ENCODE measurements at places on chromosomes 4 and X. TPM values are rescaled to one million over a fixed set of nuclear protein-coding genes. Genes with fewer than 3 reads are reported as not detected.

DNA sequence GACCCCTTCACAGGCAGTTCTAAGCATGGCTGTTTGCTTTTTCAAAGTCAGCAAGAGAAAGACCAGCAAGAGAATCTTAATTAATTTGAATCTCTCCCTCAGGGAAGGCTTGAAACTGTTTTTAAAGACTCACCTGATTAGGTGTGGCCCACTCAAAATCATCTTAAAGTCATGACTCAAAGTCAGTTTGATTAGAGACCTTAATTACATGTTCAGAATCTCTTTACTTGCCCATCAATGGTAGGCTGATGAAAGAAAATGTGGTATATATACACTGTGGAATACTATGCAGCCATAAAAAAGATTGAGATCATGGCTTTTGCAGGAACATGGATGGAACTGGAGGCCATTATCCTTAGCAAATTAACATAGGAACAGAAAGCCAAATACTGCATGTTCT is 247.5 kb upstream of the PRKX start:
- DNase-seq, result no peak

- no peak for DNase-seq
These were observed 8.5 kb downstream of the RAPGEF2 start for GRCh38 chr4:159111416-159111815.

GRCh38 chrX:56397636-56398035 is 165.5 kb downstream of the KLF8 start:
- DNase-seq, result no peak

- DNase-seq, result no peak
These were observed 819.3 kb downstream of the PCDH7 start for GRCh38 chr4:31539284-31540069.

- DNase-seq, result no peak
These were observed 116.1 kb upstream of the ARHGAP24 start for GRCh38 chr4:85358831-85359230.

The AGTR2 gene
- polyA plus RNA-seq, result not detected

- DNase-seq, result peak; percentile 7
These were observed 162.2 kb upstream of the GPR101 start for GRCh38 chrX:137195991-137196390.

DNA sequence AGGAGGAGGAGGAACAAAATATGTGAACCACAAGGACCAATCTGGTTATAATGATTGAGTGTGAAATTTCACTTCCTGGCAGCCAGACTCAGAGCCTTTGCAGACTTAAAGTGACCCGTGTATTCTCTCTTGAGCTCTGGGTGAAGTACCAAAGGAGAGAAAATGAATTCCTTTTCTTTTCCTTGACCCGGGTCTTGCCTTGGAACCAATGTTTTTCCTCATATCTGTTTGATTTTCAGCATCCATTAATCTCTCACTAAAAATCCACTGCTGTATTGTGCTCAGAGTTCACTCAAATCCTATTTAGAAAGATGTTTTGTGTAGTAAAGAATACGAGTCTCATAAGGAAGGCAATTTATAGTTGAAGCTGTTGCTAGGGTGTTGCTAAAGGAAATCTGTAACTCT is 78.3 kb upstream of the C1QTNF7 start:
- DNase-seq, result no peak

GRCh38 chr4:45241976-45242375 is 515.6 kb upstream of the GNPDA2 start:
- DNase-seq, result no peak

DNA sequence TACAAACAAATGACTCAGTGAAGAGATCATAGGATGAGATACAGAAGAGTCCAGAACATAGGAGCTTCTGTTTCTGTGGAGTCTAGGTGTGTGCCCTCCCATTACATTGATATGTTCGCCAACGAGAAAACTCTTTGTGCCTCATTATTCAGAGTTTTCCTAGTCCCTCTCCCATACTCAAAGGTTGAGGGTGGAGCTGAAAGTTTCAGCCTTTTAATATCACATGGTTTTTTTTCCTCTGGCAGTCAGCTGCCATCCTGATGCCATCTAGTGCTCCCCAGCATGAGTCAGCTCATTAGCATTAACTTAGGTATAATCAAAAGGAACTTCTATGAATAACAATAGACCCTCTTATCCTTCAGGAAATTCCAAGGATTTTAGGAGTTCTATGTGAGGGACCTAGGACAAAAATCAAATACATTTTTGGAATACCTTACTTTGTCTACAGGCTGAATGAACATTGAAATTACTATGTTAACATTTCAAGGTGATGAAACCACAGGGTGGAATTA is 559.6 kb upstream of the AMOT start:
- no peak for DNase-seq

DNA sequence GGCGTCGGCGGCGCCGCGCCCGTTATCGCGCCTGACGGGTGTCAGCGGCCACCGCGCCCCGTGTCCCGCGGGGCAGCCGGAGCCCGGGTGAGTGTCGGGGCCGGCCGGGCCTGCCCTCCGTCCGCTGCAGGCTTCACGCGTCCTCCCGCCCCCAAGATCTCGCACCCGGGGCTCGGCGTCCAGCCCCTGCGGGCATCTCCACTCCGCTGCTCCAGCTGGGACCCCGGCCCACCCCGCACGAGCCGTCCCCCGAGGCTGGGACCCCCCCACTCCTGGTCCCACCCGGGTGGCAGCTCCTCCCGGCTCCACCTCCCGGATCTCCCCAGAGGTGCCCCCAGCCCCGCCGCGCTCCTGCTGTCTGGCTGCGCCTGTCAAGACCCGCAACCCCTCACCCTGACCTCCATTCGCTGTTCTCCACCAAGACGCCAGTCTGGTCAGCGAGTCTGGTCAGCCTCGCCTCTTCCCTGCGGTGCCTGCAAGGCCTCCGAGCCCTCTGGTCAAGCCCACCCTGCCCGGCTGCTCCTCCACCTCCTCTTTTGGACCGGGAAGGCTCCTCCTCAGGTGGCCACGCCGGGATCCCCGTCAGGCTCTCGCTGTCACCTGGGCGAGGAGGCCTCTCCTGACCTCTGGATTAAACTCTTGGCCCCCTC is 66.0 kb upstream of the NKX1-1 start:
- no peak for DNase-seq

The KLHL13 gene
- polyA plus RNA-seq, result 13.8 TPM

The DKK2 gene
- 0.19 TPM for polyA plus RNA-seq

- DNase-seq, result no peak
These were observed 46.1 kb upstream of the NAP1L5 start for GRCh38 chr4:88743696-88744095.

The SPOCK3 gene
- 0.84 TPM for polyA plus RNA-seq

DNA sequence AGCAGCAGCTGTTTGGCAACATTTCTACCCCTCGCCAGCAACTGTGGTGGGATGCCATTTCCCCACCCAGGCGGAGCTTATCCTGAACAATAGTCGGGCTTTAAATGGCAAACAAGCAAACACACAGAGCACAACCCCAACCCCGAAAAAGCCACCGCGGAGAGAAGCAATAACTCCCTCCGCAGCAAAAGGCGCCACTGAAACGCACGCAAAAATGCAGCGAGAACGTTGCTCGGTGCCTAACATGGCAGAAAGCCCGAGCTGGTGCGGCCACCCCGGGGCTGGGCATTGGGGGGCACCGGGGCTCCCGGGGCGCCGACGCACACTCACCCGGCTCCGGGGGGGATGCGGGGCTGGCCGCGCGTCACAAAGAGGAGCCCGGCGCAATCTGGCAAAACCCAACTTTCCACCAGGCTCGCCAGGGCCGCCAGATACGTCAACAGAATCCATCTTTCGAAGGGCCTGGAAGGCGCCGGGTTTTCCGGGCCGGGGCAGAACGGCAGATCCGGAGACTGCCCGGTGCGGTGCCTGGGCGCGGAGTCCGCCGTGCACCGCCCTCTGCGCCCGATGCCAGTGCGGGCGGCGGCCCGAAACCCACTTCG is 818 bp downstream of the RAI2 start:
- peak; percentile 19 for DNase-seq

The DUSP21 gene
- polyA plus RNA-seq, result not detected

The CYLC1 gene
- not detected for polyA plus RNA-seq

DNA sequence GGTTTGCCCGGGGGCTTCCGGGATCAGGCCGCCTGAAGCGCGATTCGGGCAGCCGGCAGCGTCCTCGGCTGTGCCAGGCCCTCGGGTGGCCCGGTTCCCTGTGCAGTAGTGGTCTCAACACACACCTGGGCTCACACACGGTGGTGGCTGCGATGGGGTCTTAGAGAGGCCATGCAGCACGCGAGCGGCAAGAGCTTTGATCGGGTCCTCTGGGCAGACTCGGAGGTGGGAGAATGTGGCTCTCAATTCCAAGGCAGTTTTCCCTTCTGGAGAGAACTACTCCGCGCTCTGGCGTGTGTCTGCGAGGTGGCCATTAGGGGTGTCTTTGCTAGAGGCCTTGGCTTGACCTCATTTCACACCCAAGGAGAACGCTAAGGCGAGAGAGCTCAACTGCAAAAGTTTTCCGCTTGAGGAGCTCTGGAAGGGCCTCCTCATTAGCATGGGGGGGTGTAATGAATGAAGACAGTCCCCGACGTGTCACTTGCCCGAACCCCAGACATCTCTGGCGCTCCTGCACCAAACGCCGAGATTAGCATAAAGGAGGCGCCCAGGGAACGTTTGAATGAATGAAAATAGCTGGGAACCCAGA is 771 bp upstream of the RBPJ start:
- no peak for DNase-seq

GRCh38 chr4:88381123-88381522 is 2.5 kb downstream of the HERC6 start:
- no peak for DNase-seq

The PPBP gene
- polyA plus RNA-seq, result 1.5 TPM

DNA sequence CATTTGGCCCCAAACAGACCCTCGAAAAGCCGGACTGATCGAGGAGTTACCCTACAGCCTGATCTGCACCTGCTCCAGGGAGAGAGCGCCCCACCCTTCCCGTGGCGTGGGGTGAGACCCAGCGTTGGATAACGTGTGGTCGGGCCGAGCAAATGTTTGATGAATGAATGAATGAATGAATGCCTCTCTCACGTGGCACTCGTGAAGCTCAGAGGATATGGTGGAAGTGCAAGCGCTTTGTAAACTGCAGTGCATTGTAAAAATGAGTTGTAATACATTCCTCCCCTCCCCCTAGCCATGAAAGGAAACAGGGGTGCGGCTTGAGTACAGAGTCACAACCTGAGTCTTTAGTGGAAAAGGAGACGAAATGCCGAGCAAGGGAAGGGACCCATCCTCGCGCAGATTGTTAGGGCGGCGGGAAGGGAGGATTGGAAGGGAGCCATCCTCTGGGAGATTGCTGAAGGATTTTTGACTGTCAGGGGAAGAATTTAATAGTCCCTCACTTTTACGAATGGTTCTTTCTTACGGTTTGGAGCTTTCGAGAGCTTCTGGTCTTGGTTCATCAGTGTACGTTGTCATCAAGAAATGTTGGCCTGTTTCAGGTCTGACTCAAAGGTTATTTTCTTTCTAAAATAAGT is 772 bp upstream of the FBXW7 start:
- peak; percentile 69 for DNase-seq

- no peak for DNase-seq
These were observed 91.2 kb downstream of the ARHGAP10 start for GRCh38 chr4:147823130-147823529.

DNA sequence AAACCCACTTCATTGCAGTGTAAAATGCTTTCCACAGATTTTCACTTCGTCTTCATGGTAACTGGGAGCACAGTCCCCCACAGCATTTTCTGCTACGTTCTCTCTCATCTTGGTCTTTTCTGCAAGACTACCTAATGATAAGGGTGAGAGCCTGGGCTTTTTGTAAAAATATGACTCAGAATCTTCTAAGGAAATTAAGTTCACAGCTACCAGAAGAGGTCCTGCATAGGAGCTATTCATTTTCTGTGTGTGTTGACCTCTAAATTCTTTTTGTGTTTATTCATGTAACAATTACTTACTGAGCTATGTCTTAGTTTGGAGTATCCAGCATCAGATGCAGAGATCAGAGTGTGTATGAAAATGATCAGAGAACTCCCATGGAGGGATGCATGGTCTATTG is 192.2 kb downstream of the CPEB2 start:
- no peak for DNase-seq

DNA sequence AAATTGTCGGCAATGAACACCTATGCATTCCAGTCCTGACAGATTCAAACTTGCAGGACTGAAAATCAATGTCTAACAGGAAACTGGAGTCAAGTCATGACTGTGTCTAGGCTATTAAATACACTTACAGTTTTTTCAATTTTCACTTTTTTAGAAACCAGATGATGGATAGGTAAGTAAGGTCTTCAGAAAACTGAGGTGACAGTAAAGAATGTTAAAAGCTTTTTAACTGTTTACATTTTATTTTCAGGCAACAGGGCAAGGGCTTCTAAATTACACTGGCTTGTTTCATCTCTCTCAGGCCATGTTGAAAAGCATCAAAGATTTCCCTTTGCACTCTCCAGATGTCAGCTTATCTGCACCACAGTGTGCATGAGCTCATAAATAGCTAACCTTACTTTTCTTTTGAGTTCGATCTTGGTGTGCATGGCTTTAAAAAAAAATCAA is 65.2 kb downstream of the SEC24D start:
- no peak for DNase-seq

DNA sequence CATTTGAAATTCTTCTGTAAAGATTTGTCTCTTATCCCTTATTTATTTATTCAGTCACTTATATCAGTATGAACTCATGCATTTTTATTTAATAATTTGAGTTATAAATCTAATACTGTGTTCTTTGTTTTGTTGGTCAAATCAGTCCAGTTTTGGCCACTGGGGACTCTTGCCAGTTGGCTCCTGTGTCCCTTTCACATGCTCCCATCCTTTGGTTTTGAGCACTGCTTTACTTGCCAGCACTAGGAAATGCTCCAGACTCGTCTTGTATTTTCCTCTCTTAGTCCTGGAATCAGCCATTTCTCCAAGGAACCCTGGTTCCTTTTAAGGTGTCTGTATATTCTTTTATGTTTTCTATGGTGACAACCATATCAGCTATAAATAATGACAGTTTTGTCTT is 28.1 kb downstream of the KANTR start:
- DNase-seq, result no peak

The DUX4 gene
- not detected for polyA plus RNA-seq

The RBMXL3 gene
- not detected for polyA plus RNA-seq

DNA sequence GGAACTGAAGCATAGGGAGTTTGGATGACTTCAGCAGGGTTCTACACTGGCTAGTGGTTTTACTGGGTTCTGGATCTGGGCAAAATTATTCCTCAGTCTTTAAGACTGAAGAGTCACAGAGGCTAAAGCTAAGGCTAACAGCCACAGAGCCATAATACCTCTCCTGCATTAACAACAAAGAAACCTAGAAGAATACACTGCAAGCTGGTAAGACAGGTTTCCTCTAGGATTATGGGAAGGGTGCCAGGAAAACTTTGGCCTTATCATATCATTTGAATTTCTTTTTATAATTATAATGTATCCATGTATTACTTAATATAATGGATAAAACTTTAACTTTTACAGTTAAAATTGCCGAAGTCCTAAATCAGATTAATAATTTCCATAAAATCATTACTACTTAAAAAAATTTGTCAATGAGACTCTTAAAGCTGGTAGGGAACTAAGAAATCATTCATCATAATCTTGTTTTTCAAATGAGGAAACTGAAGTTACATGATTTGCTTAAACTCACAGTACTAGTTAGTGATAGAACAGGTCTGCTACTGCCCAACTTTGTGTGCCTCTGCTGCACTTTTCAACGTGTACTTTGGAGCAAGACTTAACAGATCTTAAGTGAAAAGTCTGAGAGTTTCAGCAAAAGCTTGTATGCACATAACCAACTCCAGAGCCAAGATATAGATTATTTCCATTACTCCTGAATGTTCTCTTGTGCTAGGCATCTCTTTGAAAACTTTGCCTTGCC is 24.2 kb upstream of the PGRMC2 start:
- no peak for DNase-seq
